Astrocyte (in vitro differentiated cells and primary cell): ENCODE measurements at places on chromosomes 7 and 10.

GRCh38 chr10:117694190-117694589, 151.6 kb downstream of the EMX2 start:
- DNase-seq = no peak
- H3K4me3 ChIP-seq = no peak overlapping the region
- no peaks in the 10 kb centered on the region for H3K36me3 ChIP-seq
- no peaks in the 10 kb centered on the region for H3K27me3 ChIP-seq

DNA sequence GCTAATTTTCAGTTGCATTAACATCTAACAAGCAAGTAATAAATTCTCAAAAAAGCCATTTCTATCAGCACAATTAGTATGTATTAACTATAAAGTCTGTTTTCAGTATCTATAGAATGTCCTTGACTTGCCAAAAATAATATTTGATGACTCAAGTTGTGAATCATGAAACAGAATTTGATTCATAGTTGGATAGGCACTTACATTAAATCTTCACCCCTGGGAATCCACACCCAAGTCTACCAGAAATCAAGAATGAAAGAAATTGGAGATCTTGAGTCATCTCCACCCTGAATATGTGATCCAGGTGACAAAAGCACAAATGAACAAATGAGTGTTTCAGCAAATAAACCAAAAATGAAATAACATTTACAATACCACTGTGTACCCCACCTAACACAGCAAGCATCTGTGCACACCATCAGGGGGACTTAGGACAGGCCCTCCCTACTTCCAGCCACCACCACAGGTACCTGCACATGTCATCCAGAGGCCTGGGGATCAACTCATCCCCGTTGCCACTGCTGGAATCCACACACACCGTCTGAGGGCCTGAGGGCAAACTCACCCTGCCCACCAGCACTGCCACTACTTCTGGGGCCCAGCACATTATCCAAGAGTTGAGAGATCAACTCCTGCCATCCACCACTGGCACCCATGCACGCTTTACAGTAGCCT, 160.1 kb downstream of the MTERF1 start:
- no peaks in the 10 kb centered on the region for H3K36me3 ChIP-seq
- DNase-seq = peak; percentile 38
- H3K27me3 ChIP-seq = no peaks in the 10 kb centered on the region

- peak; percentile 60 for DNase-seq
- peaks cover 2% of the 10 kb centered on the region for H3K36me3 ChIP-seq
- H3K27me3 ChIP-seq = no peaks in the 10 kb centered on the region
- H3K4me1 ChIP-seq = peaks cover 4% of the 10 kb centered on the region
Measured at GRCh38 chr10:76946270-76946669, 691.3 kb downstream of the KCNMA1 start.

- H3K27me3 ChIP-seq = no peaks in the 10 kb centered on the region
- no peaks in the 10 kb centered on the region for H3K36me3 ChIP-seq
- DNase-seq = no peak
- no peak overlapping the region for H3K4me3 ChIP-seq
- no peaks in the 10 kb centered on the region for H3K4me1 ChIP-seq
- H3K27ac ChIP-seq = no peak overlapping the region
Measured at GRCh38 chr10:42351745-42352144, 286.6 kb downstream of the ZNF33B start.

GRCh38 chr7:96305915-96306314, 16.0 kb downstream of the SLC25A13 start:
- DNase-seq = no peak
- no peaks in the 10 kb centered on the region for H3K27me3 ChIP-seq
- no peak overlapping the region for H3K4me3 ChIP-seq
- H3K27ac ChIP-seq = no peak overlapping the region

DNA sequence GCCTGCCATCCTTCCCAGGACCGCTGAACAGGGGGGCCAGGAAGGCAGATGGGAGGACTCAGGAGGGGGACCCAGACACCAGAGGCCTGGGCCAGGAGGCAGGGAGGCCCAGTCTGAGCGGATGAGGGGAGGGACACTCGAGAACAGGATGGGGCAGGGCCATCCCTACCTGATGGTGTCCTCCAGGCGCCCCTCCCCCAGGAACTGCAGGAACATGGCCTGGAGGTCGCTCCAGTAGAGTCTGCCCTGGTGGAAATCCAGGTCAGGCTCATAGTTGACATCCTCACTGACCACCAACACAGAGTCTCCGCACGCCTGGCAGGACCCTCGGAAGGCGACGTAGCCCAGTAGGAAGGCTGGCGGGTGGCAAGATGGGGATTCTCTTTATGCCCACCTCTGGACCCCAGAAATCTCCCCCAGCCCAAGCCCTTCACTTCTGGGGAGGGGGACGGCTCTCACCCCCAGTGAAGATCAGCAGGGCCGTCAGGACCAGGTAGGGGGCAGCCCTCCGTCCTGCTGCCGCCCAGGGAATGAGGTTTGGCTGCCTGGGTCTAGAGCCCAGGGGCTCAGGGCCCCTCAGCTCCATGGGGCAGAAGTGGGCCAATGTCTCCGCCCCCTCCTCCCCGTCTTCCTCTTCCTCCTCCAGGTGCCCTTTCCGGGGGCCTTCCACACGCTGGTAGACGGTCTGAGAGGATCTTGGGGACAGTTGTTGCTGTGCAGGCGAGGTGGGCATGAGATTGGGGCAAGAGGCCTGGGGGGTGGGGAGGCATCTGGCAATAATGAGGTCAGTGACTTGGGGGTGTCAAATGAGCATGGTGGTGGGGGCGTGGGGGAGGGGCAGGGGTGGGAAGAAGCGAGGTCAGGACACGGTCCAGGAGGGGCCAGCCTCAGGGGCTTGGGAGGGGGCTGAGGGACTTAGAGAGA, 573 bp downstream of the TFR2 start:
- DNase-seq = no peak
- H3K27ac ChIP-seq = no peak overlapping the region
- peaks cover 14% of the 10 kb centered on the region for H3K27me3 ChIP-seq
- no peak overlapping the region for H3K4me3 ChIP-seq
- no peaks in the 10 kb centered on the region for H3K36me3 ChIP-seq

DNA sequence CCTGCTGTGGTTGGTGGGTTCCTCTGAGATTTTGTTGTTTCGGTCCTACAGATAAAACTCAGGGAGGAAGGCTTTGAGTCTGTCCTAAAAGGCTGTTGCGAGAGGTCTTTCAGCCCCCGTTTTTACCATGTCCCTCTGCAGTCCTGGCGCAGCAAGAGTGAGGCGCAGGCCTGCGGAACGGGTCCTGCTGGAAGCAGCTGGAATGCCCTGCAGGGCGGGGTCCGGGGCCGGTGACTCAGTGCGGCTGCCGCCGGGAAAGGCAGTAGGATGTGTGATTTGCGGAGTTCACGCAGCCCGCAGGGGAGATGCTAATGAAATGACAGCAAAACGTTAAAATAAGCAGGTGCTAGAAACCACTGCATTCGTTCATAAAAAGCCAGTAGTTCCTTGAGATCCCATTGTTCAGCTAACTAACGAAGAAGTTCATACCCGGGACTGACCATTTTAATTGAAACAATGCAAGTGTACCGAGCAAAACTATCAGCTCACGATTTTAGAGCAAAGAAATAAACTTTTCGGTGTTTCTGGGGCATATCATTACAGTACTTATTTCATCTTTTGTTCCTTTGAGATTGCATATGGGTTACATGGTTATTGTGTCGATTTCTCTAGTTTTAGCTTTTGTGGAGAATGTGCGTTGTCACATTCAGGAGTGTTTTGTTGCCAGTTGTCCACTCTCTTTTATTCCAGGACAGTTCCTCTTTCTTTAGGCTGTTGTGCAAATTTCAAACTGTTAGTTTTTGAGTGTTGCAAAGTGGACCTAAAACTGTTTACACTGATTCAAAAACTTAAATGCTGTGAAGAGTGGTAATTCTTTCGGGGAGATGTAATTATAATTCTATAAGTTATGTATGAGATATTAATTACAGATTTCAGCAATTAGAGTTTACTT, 783 bp downstream of the ANLN start:
- peak overlapping the region; percentile 98 for H3K4me3 ChIP-seq
- H3K36me3 ChIP-seq = no peaks in the 10 kb centered on the region
- no peaks in the 10 kb centered on the region for H3K27me3 ChIP-seq
- peaks cover 27% of the 10 kb centered on the region for H3K4me1 ChIP-seq
- peak; percentile 82 for DNase-seq

DNA sequence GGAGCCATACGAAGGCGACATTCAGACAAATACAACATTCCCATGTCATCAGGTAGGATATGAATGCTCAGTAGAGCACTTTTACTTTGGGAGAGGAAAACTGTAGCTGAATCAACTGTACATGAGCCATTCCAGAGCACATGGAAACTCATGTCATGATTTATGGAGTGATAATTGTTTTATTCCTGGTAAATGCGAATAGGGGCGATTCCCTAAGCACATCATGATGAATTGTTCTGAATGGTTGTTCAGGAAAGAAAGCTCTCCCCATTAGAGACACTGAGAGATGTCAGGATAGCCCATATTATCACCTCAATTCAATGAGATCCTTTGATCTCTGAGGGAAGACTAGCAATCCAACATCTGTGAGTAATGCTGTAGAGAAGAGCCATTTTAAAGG, 243.6 kb downstream of the FOXP2 start:
- DNase-seq = no peak
- no peaks in the 10 kb centered on the region for H3K4me1 ChIP-seq
- no peaks in the 10 kb centered on the region for H3K36me3 ChIP-seq
- no peak overlapping the region for H3K27ac ChIP-seq

GRCh38 chr7:102412548-102412947, 16.4 kb downstream of the PRKRIP1 start:
- DNase-seq = no peak
- no peak overlapping the region for H3K27ac ChIP-seq
- H3K4me3 ChIP-seq = no peak overlapping the region

GRCh38 chr7:2886900-2887299, 42.8 kb upstream of the GNA12 start:
- H3K36me3 ChIP-seq = no peaks in the 10 kb centered on the region
- DNase-seq = peak; percentile 71
- no peak overlapping the region for H3K4me3 ChIP-seq
- H3K27ac ChIP-seq = no peak overlapping the region
- no peaks in the 10 kb centered on the region for H3K27me3 ChIP-seq

DNA sequence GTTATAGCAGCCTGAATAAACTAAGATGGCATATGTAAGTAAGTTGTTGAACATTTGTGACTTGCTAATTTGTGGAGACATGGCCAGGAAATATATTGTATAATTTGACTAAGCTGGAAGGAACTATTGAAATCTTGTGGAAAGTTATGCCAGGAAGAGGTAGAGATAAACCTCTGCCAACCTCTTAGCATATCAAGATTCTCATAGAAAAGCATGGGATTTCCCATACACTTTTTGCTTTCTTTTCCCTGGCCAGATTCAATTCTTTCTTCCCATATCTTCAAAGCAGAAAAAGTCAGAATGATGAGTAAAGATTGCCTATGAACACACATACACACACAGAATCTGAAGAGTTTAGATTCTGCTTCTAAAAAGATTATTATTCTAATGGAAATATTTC, 216.2 kb downstream of the SEMA3D start:
- no peak overlapping the region for H3K4me3 ChIP-seq
- H3K36me3 ChIP-seq = no peaks in the 10 kb centered on the region
- peak; percentile 14 for DNase-seq
- H3K27me3 ChIP-seq = no peaks in the 10 kb centered on the region
- H3K4me1 ChIP-seq = no peaks in the 10 kb centered on the region
- no peak overlapping the region for H3K27ac ChIP-seq

DNA sequence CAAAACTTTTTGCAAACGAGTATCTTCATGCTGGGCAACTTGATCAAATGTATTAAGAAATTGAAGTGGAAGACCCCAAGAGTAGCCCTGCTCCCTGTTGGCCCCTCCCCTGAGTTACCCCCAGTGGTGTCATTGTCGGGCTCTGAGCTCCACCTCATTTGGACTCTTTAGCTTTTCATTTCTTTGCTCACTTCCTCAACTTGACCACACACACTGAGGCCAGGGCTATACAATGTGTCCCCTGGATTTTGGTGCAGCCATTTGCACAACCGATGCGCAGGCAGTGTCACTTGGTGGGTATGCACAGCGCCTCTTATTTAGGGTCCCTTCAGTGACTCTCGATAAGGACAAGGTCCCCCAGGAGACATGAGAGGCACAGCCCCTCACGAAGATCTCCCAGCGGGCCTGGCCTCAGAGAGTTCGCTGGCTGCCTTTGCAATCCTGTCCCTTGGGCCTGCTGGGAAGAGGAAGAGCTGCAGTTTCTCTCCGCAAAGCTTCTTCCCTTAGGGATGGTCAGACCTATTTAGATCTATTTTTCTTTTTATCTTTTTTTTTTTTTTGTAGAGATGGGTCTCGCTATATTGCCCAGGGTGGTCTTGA, 2.5 kb upstream of the MUC3A start:
- H3K4me1 ChIP-seq = no peaks in the 10 kb centered on the region
- no peak for DNase-seq
- peaks cover 14% of the 10 kb centered on the region for H3K27me3 ChIP-seq
- no peak overlapping the region for H3K27ac ChIP-seq
- H3K4me3 ChIP-seq = no peak overlapping the region
- H3K36me3 ChIP-seq = no peaks in the 10 kb centered on the region

DNA sequence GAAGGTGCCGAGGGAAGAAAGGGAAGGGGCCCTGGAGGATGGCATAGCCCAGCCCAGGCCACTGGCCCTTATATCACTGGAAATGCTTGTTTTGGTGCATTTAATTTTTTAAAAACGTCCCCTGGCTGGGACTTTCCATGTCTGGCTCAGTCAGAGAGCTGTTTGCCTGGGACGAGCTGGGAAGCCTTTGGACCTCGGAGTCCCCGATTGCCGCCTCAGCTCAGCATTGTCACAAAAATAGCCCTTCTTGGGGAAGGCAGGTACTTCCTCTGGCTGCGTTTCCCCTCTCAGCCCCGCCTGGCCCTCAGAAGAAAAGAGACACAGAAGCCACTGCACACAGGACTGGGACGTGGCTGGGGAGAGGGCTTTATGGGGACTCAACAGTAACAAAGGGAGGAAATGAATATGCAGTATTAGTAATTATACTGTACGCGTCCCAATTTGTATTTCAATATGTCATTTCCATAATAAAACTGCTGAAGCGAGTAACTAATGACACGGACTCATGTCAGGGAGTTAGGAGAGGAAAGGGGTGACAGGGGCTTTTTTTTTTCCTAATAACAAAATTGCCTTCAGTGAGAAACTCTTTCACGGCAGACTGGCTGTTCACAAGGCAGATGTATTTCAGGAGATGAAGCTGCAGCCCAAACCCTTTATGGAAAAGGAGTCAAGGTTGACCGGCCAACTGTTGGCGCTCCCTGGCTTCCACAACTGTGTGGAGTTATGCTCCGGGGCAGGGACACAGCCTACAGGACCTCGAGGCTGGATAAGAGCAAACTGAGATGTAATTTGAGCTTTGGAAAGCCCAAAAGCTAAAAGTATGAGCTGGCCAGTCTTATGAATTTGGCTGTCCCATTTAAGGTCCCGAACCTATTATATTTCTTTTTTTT, 31.0 kb upstream of the MXI1 start:
- no peak overlapping the region for H3K4me3 ChIP-seq
- H3K27ac ChIP-seq = no peak overlapping the region
- no peaks in the 10 kb centered on the region for H3K27me3 ChIP-seq
- no peaks in the 10 kb centered on the region for H3K4me1 ChIP-seq
- H3K36me3 ChIP-seq = no peaks in the 10 kb centered on the region
